ENCODE measurements at places on chromosomes 7 and 10.

DNA sequence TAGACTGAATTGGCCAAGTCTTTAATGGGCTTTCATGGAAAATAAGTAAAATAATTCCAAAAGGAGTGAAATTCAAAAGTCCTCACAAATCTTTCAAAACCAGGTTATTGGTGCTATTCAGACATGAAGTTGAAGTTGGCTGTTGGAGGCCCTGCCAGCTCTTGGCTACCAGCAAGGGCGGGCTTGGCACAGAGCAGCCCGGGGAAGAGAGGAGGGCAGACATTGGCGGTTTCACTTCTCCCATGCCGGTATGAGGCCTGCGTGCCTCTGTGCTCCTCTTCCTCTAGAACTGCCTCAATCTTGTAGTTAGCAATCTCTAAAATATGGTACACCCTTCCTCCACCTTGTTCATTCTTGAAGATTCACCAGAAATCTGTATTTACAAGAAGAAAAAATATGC is 16.4 kb upstream of the NPS start:
- DNase-seq: no peak

DNA sequence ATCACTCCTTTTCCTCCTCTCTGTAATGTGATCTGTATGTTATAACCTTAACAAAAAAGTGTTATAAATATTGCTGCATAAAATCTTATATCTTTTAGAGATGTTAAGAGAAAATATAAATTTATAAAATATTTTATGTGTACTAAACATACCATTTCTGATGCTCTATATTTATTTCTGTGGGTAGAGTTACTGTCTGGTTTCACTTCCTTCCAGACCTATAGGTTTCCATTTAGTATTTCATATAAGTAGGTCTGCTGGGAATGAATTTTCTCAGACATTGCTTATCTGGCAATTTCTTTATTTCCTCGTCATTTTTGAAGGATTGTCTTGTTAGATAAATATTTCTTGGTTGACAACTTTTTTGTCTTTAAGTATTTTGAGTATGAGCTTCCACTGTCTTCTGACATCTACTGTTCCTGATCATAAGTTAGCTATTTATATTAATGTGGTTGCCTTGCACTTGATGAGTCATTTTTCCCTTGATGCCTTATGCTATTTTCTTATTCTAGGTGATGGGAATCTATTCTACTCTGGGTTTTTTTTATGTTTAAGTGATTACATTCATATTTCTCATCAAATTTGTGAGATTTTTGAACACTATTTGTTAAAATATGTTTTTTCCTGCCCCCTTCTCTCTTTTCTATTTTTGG is 11.2 kb upstream of the THSD7A start:
- no peak for DNase-seq

- DNase-seq: no peak
Measured at GRCh38 chr7:22210355-22210754, 146.6 kb downstream of the RAPGEF5 start.

GRCh38 chr10:18140149-18140956 is at the start of gene CACNB2:
CACNB2 (plus strand) TSS chr10:18140424.
- DNase-seq: peak; percentile 1

DNA sequence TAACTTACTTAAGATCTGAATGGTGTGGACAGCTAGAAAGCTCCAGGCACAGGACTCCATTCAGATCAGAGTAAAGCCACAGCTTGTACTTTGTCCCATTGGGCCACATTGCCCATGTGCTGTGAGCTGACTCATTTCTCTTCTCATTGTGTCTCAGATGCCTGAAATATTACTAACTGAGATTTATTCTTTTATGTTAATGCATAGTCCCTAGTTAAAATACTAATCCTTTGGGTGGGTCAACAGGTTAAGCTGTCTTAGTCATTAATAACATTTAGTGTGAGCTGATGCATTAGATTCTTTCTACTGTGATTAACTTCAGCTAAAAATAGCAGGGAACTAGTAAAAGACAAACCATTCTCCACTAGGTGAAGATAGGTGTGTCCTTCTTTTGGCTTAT is 104.7 kb upstream of the ARMC3 start:
- no peak for DNase-seq

All from activated T-cell treated with anti-CD3 and anti-CD28 coated beads for 48 hours (primary cell).